Right renal cortex interstitium (tissue), 3 donors: ENCODE measurements at places on chromosomes 2 and 18. TPM values are rescaled to one million over a fixed set of nuclear protein-coding genes. Genes with fewer than 3 reads are reported as not detected.

MAPK4 gene
- polyA plus RNA-seq, result 8.5 TPM

DSG1 gene
- 0.07 TPM for polyA plus RNA-seq

SPATA3 gene
- not detected for polyA plus RNA-seq

ASIC4 gene
- 0.07 TPM for polyA plus RNA-seq

IL36G gene
- polyA plus RNA-seq, result 0.21 TPM

FEV gene
- 0.07 TPM for polyA plus RNA-seq

PKDCC gene
- polyA plus RNA-seq, result 363 TPM

SLC4A3 gene
- polyA plus RNA-seq, result 7.1 TPM

CRACDL gene
- 2.4 TPM for polyA plus RNA-seq

PPM1G gene
- polyA plus RNA-seq, result 109 TPM

NDC80 gene
- polyA plus RNA-seq, result 29.8 TPM

TM4SF20 gene
- polyA plus RNA-seq, result 0.12 TPM

TMEFF2 gene
- polyA plus RNA-seq, result 19.9 TPM

CD28 gene
- polyA plus RNA-seq, result 2.1 TPM

MTCL1 gene
- polyA plus RNA-seq, result 18.9 TPM

EPHA4 gene
- 59.1 TPM for polyA plus RNA-seq

DYNAP gene
- not detected for polyA plus RNA-seq
